Naive thymus-derived CD4-positive, alpha-beta T cell (primary cell): ENCODE measurements at places on chromosomes 7 and 10. TPM values are rescaled to one million over a fixed set of nuclear protein-coding genes. Genes with fewer than 3 reads are reported as not detected.

- no peak for DNase-seq
These were observed 4.0 kb downstream of the BRAF start for GRCh38 chr7:140920745-140921144.

CNOT4 gene
- polyA plus RNA-seq: 15.5 TPM

DNA sequence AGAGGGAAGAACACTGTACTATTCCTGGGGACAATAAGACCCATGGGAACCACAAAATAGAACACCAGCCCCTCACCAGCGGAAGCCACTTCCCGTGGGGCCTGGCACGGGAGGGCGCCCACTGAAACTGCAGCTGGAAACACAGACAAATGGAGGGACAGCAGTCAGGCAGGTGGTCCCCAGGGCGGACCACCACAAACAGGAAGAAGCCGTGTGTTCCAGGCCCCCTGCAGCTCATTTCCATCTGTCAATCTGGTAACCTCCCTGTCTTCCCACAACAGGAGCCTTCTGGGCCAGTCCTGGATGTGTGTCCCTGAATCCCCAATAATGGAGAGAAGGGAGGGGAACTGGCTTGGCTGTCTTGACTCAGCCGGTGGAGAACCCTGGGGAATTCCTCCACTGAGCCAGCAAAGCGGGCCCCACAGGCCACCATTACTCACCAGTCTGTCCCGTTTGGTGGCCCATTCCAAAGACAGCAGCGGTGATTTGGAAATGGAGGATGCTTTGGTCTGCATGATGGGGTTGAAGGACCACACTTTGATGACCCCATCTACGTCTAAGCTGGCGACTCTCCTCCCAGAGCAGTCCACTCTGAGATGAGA lies 16.7 kb downstream of the WDR91 start:
- no peak for DNase-seq

GRCh38 chr10:49264177-49264677 lies 34.7 kb upstream of the C10orf71 start:
- no peak for DNase-seq

DNA sequence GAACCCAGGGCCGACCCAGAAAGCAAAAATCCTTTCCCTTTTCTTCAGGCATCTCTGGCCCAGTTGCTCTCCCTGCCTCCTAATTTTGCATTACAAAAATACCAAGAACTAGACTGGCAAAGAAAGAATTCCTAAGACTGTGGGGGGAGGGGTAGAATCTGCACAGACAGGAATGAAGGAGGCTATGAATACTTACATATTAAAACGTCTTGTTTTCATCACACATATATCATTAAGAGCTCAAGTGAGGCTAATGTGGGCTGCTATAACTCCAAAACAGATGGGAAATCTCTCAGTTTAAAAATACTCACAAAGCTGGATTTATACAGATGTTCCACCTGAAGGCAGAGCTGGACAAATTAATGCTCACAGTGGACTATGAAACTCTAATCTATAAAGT lies 29.2 kb upstream of the MKX start:
- DNase-seq: no peak

C7orf33 gene
- polyA plus RNA-seq: not detected

- DNase-seq: no peak
These were observed 1.6 kb downstream of the FAM171A1 start for GRCh38 chr10:15369256-15370211.

- no peak for DNase-seq
These were observed 700 bp downstream of the SMC3 start for GRCh38 chr10:110568055-110568735.

DNA sequence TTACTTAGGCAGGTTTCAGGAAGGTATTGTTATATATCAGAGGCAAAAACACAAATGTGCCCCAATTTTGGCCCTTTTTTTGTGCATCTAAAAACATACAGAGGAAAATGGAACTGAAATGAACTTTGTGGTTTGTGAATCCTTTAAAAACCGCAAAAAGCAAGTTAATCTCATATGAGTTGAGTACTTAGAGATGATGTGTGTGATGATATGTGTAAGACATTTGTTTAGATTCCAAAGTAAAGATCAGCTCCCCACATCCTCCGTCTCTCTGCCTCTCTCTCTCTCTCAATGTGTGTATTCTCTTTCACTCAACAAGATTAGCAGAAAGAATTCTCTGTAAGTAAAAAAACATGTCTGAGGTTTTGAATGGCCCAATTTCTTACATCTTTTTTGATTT lies 201.9 kb downstream of the MALRD1 start:
- no peak for DNase-seq

INA gene
- polyA plus RNA-seq: not detected

- DNase-seq: no peak
These were observed 2.7 kb upstream of the CUEDC2 start for GRCh38 chr10:102435133-102435497.

GRCh38 chr7:47474211-47474936 lies 107.5 kb downstream of the TNS3 start:
- DNase-seq: no peak

SH2D4B gene
- not detected for polyA plus RNA-seq

MYL10 gene
- polyA plus RNA-seq: not detected

DNA sequence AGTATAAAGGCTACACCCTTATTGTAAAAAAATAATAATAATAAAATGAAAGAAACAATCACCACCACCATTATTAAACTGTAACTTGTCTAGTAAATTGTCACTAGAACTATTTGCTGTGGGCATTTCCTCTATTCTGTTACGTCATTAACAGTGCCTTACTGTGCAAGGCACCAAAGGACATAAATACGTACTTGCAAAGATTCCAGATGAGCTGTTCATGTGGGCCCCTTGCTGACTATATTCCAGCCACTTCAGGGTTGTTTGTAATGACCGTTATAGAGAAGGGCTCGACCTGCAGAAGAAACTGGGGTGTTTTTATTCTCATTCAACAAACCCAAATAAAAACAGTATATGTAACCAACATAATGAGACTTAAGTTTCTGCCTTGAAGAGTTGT lies 60.4 kb downstream of the KLRG2 start:
- DNase-seq: no peak

GRCh38 chr7:128402356-128402755 lies 7.4 kb downstream of the IMPDH1 start:
- DNase-seq: no peak

DNA sequence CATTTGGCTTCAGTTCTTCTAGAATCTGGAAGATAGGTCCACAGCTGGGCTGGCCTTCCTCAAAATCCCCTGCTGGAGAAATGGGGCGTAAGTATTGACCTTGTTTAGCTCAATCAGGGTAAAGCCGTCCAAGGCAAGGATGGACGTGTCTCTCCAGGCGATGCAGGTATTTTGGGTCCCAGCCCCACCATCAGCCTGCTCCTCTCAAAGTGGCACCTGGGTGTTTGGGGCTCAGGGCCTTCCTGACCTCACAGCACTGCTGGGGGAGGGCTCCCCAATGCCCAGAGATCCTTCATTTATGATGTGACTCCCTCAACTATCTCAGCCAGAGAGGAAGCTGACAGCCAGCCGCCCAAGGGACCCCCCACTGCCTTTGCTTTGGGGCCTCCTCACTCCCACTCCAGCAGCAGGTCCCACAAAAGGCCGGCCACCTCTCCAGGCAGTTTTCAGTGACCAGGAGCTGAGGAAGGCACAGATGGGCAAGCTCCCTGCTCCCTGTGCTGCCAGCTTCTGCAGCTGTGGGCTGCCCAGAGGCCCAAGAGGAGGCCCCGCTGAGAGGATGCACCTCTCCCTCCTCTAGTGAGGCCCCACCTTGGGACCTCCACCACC lies 140.0 kb upstream of the TCERG1L start:
- no peak for DNase-seq

- DNase-seq: no peak
These were observed 365.9 kb downstream of the PHTF2 start for GRCh38 chr7:78164459-78164858.

- DNase-seq: no peak
These were observed 305.8 kb downstream of the KIF20B start for GRCh38 chr10:90007226-90007625.

DNA sequence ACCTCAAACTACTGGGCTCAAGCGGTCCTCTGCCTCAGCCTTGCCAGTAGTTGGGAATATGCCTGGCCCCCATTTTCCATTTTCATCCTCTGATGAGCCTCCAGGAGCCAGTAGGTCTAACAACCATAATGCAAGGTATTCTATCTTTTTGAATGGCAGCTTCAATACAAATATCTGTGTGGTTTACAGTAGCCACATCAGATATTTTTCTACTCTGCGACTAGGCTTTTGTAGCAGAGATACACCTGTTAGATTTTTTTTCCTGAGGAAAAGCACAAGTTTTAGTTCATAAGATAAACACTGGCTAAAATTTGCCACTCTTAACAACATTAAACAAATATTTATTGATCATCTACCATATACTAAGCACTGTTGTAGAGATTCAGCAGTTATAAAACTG lies 3.9 kb upstream of the GLCCI1 start:
- peak; percentile 29 for DNase-seq

FFAR4 gene
- not detected for polyA plus RNA-seq

TDRD1 gene
- 0.15 TPM for polyA plus RNA-seq

- no peak for DNase-seq
These were observed 11.5 kb upstream of the GPER1 start for GRCh38 chr7:1076184-1077072.

TAS2R3 gene
- polyA plus RNA-seq: not detected

DNA sequence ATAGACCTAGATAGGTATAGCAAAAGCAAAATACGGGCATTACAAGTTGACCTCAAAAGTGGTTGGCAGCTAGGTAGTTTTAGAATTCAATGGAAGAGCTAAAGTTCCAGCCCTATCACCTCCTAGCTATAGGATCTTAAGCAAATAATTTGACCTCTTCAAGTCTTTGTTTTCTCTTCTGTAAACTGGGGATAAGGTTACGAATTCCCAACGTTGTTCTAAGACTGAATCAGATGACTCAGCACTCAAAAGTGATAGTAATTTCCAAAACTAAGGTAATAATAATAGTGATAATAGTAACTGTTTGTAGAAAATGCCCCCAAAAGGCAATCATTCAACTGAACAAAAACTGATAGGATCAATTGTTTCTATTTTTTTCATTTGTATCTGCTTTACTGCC lies 445.2 kb downstream of the KCNMA1 start:
- DNase-seq: no peak

ZNF117 gene
- 0.71 TPM for polyA plus RNA-seq

DNA sequence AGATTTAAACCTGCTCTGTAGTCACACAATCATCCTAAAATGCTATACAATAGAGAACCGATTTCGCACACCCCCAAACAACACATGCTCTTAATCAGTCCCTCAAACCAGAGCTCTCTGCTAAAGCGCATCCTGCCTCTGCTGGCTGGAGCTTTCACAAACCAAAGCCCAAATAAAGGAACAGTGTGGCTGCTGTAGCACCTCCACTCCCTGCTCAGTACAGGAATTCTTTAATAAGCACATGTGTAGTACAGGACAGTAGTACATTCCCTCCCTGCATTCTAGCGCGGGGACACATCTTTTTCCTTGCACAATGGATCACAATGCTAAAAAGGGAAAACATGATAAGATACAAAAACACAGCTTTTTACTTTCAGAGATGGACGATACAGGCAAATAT lies 684.6 kb downstream of the MAGI2 start:
- no peak for DNase-seq
